WTC11 (cell line): ENCODE measurements at places on chromosomes 1 and 21.

DNA sequence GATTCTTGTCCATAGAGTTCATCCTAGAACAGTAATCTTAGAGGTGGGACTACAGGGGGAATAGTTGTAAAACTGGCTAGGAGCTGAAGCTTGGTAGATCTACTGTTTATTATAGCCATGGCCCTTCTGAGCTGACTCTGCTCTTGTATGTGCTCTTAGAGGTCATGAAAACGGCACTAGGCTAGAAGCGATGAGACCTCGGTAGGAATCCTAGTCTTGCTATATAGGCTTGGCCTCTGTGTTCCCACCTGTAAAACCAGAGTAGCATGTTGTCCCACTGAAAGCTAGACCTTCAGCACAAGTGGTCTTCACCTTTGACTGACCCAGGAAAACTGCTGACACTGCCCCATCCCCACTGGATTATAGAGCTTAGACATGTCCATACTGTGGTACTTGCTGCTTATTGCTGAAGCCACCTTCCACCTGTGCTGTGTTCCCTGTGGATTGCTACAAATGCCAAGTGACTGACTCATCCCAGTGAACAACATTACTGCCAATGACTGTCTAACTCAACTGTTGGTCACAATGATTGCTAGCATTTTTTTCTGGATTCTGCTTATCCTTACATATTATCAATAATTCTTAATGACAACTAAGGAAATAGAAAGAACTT lies 23.0 kb upstream of the PIGC start:
- no peak overlapping the region for H3K27ac ChIP-seq
- no peaks in the 10 kb centered on the region for H3K27me3 ChIP-seq
- no peaks in the 10 kb centered on the region for H3K36me3 ChIP-seq
- no peaks in the 10 kb centered on the region for H3K4me1 ChIP-seq
- no peak overlapping the region for H3K4me3 ChIP-seq

DNA sequence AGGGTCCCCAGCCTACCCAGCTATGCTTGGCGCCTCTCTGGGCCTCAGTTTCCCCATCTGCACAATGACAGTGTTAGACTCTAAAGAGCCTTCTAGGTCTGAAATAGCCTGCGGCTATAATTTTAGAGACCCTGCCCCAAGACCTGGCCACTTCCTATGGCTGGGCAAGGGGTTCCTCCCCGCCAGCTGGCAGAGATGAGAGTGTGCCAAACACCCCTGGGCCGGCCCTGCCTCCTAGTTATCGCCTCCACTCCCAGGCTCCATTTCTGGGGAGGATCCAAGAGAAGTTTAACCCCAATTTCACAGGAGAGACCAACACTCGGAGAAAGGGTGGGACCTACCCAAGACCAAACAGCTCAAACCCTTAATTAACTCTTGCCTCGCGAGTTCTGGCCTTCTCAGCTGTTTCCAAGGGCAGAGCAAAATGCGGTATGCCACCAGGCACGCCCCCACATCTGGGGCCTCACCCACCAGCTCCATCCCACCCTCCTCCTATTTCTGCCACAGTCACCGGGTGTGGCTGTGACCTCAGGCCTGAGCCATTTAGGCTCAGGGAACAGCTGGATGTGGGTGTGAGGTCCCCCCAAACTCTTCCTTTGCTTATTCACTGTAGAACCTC lies 35.7 kb downstream of the TTC39A start:
- H3K4me1 ChIP-seq = peaks cover 13% of the 10 kb centered on the region
- no peak overlapping the region for H3K4me3 ChIP-seq
- H3K27me3 ChIP-seq = peaks cover 13% of the 10 kb centered on the region
- no peak overlapping the region for H3K27ac ChIP-seq
- DNase-seq = no peak
- H3K36me3 ChIP-seq = 0 out of 2 replicates have a peak, but pooled peaks cover 2% of the 10 kb centered on the region

GRCh38 chr1:244054247-244054923 lies 3.3 kb downstream of the ZBTB18 start:
- no peak overlapping the region for H3K27ac ChIP-seq
- no peak for DNase-seq
- no peak overlapping the region for H3K4me3 ChIP-seq
- peaks cover 7% of the 10 kb centered on the region for H3K36me3 ChIP-seq

DNA sequence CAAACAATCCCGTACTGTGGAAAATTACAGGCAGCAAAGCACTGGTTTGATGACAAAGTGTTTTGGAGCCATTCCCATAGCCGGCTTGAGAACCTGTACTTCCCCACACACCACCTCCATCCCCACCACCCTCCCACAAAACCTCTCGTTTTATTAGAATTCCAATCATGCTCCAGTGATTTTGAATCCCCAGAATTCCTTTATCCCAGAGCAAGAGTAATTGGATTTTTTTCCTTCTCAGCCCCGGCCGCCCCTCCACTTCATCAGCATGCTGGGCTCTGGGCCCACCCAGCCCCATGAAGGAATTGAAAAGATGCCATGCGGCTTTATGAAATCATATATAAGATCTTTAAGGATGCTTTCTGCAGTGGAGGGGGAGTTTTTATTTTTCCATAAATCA lies 136.6 kb downstream of the OMA1 start:
- H3K27ac ChIP-seq = no peak overlapping the region
- no peak for DNase-seq
- peaks cover 12% of the 10 kb centered on the region for H3K4me1 ChIP-seq
- no peaks in the 10 kb centered on the region for H3K36me3 ChIP-seq
- H3K27me3 ChIP-seq = no peaks in the 10 kb centered on the region
- no peak overlapping the region for H3K4me3 ChIP-seq

- no peaks in the 10 kb centered on the region for H3K36me3 ChIP-seq
- H3K4me3 ChIP-seq = no peak overlapping the region
- no peak overlapping the region for H3K27ac ChIP-seq
- no peaks in the 10 kb centered on the region; the same call in 1 of the 2 replicates for H3K27me3 ChIP-seq
- H3K4me1 ChIP-seq = peaks cover 16% of the 10 kb centered on the region
Measured at GRCh38 chr21:41878831-41879189, 334 bp downstream of the PRDM15 start.

DNA sequence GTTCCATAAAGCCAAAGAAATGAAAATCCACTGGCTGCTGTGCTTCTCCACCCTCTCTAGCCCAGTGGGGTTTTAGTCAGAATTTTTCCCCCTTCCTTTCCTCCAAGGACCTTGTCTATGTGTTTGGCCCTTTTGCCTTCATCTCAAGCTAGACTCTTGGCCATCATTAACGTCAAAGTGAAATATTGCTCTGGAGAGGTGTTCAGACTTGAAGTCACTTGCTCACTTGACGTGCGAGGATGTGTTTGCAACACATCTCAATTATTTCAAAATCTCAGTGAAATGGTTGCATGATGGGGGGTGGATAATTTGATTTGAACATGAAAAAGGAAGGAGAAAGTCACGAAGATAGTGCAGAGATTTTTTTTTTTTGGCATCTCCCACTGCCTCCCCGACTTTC lies 13.6 kb downstream of the EVA1C start:
- no peak for DNase-seq
- peaks cover 6% of the 10 kb centered on the region; the same call in 1 of the 2 replicates for H3K27me3 ChIP-seq
- peaks cover 14% of the 10 kb centered on the region for H3K4me1 ChIP-seq

DNA sequence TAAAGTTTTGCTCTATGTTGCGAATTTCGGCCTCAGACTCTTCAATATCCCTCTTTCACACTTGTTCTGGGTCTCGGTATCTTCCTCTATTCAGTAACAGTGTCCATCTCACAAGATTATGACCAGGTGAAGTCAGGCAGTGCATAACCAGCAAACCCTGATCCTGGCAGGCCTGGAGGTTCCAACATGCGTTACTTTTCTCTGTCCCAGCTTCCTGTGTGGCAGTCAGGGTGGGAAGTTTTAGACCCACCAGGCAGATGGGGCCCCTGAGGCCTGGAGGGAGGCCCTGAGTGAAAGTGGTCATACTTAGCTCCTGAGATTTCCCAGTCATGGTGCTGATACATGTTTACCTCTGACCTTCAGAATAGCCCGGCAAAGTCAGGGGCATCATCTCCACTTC lies 5.1 kb downstream of the TMEM61 start:
- DNase-seq = no peak
- H3K4me1 ChIP-seq = peaks cover 12% of the 10 kb centered on the region
- H3K4me3 ChIP-seq = no peak overlapping the region
- no peak overlapping the region for H3K27ac ChIP-seq
- H3K36me3 ChIP-seq = no peaks in the 10 kb centered on the region

- no peaks in the 10 kb centered on the region for H3K4me1 ChIP-seq
- H3K27ac ChIP-seq = no peak within 1 kb of the TSS
- no peak for DNase-seq
- no peaks in the 10 kb centered on the region for H3K36me3 ChIP-seq
Measured at GRCh38 chr1:160711602-160712311, at the start of gene CD48. Gene CD48, minus strand, starts transcription at chr1:160711822. Its CDS starts 59 bp downstream, at chr1:160711763.

DNA sequence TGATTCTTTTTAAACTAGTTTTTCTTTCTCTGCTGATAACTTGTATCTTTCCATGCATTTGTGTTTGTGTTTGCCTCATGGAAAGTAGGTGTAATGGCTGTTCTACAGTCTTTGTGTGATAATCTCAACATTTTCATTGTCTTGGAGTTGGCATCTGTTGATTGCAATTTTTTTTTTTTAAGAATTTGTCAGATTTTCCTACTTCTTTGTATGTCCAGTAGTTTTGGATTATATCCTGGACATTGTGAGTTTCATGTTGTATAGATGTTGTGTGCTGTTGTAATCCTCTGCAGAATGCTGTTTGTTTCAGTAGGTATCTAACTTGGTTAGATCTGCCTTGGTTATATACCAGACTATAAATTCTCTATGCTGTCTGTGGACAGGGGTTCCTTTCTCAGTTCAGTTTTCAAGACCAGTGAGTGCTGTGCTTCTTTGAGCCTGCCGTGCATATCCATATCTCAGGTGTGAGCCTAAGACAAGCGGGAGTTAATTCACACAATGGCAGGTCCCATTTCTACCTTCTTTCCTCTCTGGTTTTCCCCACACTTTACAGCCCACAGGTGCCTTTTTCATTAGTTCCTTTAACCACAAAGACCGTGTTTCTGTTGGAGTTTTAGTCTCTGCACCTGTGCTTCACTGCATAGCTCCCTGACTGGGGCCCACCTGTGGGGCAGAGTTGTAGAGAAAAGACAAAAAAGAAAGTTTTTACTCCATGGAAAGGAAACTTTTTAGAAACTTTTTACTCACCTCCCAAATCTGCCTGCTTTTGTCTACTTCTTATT lies 69.9 kb downstream of the ITSN1 start:
- peaks cover 38% of the 10 kb centered on the region for H3K4me1 ChIP-seq
- H3K4me3 ChIP-seq = peak overlapping the region; percentile 3; the same call in 1 of the 2 replicates
- no peak for DNase-seq
- H3K27me3 ChIP-seq = no peaks in the 10 kb centered on the region

GRCh38 chr1:60908159-60908558 lies 174.2 kb upstream of the NFIA start:
- H3K27ac ChIP-seq = no peak overlapping the region
- H3K36me3 ChIP-seq = no peaks in the 10 kb centered on the region
- no peak for DNase-seq
- no peaks in the 10 kb centered on the region; the same call in 1 of the 2 replicates for H3K27me3 ChIP-seq
- H3K4me1 ChIP-seq = peaks cover 59% of the 10 kb centered on the region

- no peaks in the 10 kb centered on the region for H3K27me3 ChIP-seq
- H3K27ac ChIP-seq = no peak overlapping the region
- peaks cover 34% of the 10 kb centered on the region for H3K4me1 ChIP-seq
- no peak for DNase-seq
- no peak overlapping the region for H3K4me3 ChIP-seq
Measured at GRCh38 chr21:39597595-39597994, 15.1 kb upstream of the B3GALT5 start.

- H3K27ac ChIP-seq = no peak overlapping the region
- peaks cover 51% of the 10 kb centered on the region for H3K4me1 ChIP-seq
- DNase-seq = no peak
- H3K36me3 ChIP-seq = no peaks in the 10 kb centered on the region
Measured at GRCh38 chr21:36694031-36694515, 4.8 kb upstream of the SIM2 start.

- DNase-seq = no peak
- peaks cover 3% of the 10 kb centered on the region for H3K4me1 ChIP-seq
- H3K4me3 ChIP-seq = no peak overlapping the region
Measured at GRCh38 chr1:208499026-208499425, 254.8 kb upstream of the PLXNA2 start.

DNA sequence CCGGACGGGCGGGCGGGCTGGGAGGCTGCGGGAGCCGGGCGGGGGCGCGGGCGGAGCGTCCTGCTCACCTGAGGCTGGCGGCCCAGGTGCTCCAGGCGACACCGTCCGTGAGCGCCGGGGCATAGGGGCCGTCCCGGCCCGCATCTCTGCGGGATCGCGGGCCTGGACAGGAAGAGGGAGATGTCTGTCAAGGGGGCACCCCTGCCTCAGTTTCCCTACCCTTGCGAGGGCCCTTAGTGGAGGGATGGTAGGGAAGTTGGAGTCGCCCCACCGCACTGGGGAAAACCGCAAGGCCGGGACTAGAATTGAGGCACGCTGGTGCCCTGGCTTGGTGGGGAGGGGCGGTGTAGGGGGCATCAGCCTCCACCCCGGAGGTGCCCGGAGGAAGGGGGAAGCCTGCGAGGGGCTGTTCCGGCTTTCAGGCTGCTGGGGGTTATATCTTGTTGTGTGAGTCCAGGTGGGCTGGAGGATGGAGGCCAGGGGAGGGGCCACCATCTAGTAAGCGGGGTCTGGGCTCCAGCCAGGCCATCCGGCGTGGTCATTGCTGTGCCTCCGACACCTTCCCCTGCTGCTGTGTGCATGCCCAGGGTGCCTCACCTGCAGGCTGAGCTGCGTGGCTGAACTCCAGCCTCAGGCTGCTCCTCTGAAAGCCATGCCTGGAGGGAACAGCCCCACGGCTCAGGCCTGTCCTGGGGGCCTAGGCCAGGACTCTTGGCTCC lies 580 bp downstream of the VWA1 start:
- H3K4me1 ChIP-seq = peaks cover 22% of the 10 kb centered on the region
- DNase-seq = peak; percentile 16
- peaks cover 6% of the 10 kb centered on the region; the same call in 1 of the 2 replicates for H3K27me3 ChIP-seq
- peak overlapping the region; percentile 68 for H3K4me3 ChIP-seq

GRCh38 chr1:20100632-20101355 lies 18.5 kb downstream of the PLA2G2D start:
- peak; percentile 75 for DNase-seq
- H3K27ac ChIP-seq = peak overlapping the region; percentile 78; the same call in 1 of the 2 replicates
- H3K36me3 ChIP-seq = peaks cover 26% of the 10 kb centered on the region
- no peak overlapping the region for H3K4me3 ChIP-seq

DNA sequence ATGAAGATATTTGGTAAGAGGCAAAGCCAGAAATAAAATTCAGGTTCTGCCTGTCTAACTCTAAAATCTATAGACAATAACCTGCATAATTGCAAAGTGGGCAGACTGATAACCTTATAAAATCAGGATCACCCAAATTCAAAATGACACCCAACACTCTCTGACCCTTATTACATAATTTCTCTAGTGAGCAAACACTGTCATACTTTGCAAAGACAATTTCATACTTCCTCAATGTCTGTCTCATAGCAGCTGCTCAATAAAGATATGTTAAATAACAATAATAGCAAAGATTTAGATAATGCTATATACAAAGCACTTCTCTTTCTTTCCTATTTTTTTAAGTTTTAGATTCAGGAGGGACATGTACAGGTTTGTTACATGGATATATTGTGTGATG lies 118.5 kb downstream of the UCHL5 start:
- H3K4me1 ChIP-seq = no peaks in the 10 kb centered on the region; the same call in 1 of the 2 replicates
- no peaks in the 10 kb centered on the region for H3K36me3 ChIP-seq
- H3K27me3 ChIP-seq = no peaks in the 10 kb centered on the region
- no peak overlapping the region for H3K27ac ChIP-seq

- H3K27ac ChIP-seq = no peak overlapping the region
- H3K4me1 ChIP-seq = peaks cover 42% of the 10 kb centered on the region
- no peaks in the 10 kb centered on the region for H3K36me3 ChIP-seq
- DNase-seq = no peak
- no peaks in the 10 kb centered on the region for H3K27me3 ChIP-seq
- H3K4me3 ChIP-seq = no peak overlapping the region
Measured at GRCh38 chr1:82483146-82483545, 682.4 kb downstream of the ADGRL2 start.

- peaks cover 36% of the 10 kb centered on the region for H3K4me1 ChIP-seq
- peaks cover 40% of the 10 kb centered on the region for H3K27me3 ChIP-seq
- peak overlapping the region; percentile 81 for H3K4me3 ChIP-seq
- peak; percentile 64 for DNase-seq
- H3K27ac ChIP-seq = peak overlapping the region; percentile 72; the same call in 1 of the 2 replicates
- H3K36me3 ChIP-seq = no peaks in the 10 kb centered on the region
Measured at GRCh38 chr1:9689971-9690381, 38.4 kb downstream of the PIK3CD start.
